Substantia nigra (tissue), 51 donors: ENCODE measurements at places on chromosomes 11 and 22.

GRCh38 chr11:18785411-18785810 is 6.2 kb downstream of the PTPN5 start:
- no peak for DNase-seq

DNA sequence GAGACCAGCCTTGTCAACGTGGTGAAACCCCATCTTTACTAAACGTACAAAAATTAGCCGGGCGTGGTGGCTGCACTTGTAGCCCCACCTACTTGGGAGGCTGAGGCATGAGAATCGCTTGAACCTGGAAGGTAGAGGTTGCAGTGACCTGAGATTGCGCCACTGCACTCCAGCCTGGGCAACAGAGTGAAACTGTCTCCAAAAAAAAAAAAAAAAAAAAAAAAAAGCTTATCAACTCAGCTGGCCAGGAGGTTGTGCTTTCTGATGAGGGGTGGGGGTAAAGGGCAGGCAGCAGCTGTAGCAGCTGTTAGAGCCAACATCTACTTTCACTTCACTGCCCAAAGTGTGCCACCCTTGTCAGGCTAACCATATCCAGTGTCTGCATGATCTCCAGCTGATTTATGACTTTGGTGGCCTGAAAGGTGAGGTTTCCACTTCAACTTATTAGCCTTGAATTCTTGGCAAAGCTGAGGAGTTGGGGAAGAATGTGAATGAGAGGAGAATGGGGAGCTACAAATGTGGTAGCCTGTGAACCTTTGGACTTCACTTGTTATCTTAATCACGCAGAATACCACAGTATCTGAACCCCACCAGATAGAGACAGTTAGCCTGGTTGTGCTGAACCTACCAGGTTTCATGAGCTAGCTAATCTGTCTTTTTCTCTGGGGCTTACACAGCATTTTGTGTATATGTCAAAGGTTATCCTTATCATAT is 19.6 kb downstream of the RNF121 start:
- DNase-seq: no peak

DNA sequence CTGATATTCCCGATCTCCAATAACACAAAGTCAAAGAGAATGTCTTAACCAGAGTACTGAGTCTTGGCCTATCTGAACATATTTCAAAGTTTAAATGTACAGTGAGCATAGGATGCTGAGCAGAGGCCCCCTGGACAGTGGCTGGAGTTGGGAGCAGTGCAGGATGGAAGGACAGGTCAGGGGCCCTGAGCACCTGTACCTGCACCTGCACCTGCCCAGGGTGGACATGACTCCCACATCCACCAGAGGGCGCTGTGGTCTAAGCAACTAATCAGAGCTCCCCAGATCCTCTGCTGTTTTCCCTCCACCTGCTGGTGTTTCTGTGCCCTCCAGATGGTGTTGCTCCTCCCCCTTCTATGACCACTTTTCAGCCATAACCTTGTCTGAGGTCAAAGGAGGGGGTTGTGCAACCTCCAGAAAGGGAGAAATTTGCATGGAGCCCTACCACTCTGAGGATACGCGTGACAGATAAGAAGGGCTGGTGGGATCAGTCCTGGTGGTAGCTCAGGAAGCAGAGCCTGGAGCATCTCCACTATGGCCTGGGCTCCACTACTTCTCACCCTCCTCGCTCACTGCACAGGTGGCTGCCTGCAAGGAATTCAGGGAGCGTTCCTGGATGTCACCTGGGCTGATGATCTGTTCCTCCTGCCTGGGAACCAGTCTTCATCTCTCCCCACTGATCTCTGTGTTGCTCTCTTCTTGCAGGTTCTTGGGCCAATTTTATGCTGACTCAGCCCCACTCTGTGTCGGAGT is 49.1 kb upstream of the VPREB1 start:
- DNase-seq: no peak

DNA sequence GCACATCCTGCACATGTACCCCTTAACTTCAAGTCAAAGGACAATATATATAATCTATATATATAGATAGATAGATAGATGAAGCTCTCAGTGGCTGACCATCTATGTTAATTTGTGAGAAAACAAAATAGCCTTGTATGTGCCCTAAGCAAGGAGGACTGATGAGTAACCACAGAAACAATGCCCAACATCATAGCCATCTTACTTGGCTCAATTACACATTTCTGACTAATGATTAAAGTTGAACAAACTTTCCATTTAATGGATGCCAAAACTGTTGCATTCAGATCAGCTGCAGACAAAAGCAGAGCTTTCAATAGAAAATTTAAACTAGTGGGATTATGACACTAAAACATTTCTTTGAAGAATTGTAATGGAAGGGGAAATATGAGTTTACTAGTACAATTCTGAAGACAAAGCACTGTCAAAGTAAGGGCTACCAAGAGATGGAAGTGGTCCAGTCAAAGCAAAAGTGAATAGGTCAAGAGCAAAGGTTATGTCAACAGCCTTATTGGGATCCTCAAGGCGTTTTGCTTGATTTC is 1188.2 kb upstream of the RAG2 start:
- DNase-seq: no peak

DNA sequence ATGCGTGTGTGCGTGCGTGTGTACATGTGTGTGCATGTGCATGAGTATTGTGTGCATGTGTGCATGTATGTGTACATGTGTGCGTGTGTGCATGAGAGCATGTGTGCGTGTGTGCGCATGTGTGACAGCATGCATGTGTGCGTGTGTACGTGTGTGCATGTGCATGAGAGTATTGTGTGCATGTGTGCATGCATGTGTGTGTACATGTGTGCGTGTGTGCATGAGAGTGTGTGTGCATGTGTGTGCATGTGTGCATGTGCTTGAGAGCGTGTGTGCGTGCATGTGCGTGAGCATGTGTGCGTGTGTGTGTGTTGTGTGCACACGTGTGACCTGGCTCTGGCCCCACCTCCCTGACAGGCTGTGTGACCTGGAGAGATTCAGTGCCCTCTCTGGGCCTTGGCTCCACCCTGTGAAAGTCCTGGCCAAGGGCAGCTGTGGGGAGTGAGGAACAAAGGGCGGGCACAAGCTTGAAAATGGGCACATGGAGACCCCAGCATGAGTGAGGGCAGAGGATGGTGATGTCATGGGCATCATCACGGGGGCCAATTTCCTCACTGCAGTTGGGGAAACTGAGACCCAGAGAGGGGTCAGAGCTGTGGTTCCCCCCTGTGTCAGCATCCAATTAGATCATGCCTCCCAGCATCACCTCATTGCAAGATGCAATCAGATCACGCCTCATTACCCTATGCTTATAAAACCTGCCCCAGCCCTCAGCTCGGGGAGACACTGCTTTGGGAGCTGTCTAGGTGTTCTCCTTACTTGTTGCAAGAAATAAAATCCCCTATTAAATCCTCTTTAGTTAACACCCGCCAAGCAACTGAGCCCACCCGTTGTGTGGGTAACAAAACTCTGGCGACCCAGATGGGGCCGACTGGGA is 658 bp downstream of the ACY3 start:
- DNase-seq: no peak

- no peak for DNase-seq
These were observed 500 bp upstream of the ADSL start for GRCh38 chr22:40345815-40346184.
